Aorta (tissue), 5 donors: ENCODE measurements at places on chromosomes 16 and 17.
A peak's percentile ranks its signal among the peaks of the same experiment; 100 is the strongest.

DNA sequence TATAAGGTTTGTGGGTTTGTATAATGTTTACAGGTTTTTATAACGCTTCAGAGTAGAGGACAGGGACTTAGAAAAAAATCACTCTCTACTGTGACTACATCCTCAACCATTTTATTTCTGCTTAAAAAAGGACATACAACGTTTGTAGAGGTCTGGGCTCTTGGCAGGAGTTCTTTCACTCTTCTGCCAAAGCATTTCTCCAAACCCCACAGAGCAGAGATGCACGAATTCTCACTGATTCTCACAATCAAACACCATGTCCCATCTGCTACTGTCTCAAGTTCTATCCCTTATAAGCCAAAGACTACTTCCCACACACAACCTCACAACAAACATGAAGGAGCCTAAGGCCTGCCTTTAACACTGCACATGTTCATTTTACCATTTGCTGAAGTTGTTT lies 7.0 kb upstream of the ANKFY1 start:
- no peak overlapping the region for H3K27ac ChIP-seq
- H3K4me3 ChIP-seq: no peak overlapping the region
- H3K4me1 ChIP-seq: peaks cover 5% of the 10 kb centered on the region
- no peak for DNase-seq
- no peaks in the 10 kb centered on the region for H3K27me3 ChIP-seq
- H3K36me3 ChIP-seq: no peaks in the 10 kb centered on the region

DNA sequence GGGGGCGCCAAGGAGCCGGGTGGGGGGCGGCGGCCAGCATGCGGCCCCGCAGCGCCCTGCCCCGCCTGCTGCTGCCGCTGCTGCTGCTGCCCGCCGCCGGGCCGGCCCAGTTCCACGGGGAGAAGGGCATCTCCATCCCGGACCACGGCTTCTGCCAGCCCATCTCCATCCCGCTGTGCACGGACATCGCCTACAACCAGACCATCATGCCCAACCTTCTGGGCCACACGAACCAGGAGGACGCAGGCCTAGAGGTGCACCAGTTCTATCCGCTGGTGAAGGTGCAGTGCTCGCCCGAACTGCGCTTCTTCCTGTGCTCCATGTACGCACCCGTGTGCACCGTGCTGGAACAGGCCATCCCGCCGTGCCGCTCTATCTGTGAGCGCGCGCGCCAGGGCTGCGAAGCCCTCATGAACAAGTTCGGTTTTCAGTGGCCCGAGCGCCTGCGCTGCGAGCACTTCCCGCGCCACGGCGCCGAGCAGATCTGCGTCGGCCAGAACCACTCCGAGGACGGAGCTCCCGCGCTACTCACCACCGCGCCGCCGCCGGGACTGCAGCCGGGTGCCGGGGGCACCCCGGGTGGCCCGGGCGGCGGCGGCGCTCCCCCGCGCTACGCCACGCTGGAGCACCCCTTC lies 484 bp downstream of the FZD2 start:
- H3K27me3 ChIP-seq: no peaks in the 10 kb centered on the region
- H3K36me3 ChIP-seq: no peaks in the 10 kb centered on the region
- no peak overlapping the region for H3K27ac ChIP-seq
- DNase-seq: peak; percentile 86
- H3K4me1 ChIP-seq: no peaks in the 10 kb centered on the region

GRCh38 chr16:31438414-31438813 lies 4.2 kb downstream of the ZNF843 start:
- H3K4me3 ChIP-seq: no peak overlapping the region
- no peak for DNase-seq
- no peaks in the 10 kb centered on the region for H3K36me3 ChIP-seq
- no peaks in the 10 kb centered on the region for H3K27me3 ChIP-seq

DNA sequence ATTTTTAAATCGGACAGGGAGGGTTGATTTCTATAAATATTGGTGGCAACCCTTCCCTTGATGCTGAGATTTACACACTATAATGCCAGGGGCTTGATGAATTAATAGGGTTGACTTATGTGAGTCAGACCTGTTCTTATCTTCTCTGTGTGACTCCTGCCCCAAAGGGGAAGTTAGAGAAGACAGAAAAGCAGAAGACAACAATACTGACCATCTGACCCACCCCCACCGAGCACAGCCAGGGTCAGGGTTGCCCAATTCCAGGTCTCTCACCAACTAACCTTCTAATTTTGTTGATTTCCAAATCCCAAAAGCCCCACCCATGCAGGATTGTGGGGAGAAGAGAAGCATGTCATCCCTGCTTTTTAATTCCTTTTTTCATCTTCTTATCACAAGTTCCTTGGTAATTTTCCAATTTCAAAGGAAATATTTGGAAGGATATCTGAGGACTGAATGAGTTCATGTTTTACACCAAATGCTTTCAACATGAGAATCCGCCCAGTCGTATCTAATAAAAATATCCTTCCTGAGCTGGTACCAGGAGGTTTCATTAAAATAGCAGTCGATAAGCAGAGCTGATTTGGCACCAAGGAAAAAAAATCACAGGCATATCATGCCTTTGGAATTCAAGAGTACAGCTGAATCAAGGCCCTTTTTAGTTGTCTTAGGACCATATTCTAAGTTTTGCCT lies 603.4 kb upstream of the CDH11 start:
- H3K27me3 ChIP-seq: peaks cover 1% of the 10 kb centered on the region
- H3K4me1 ChIP-seq: no peaks in the 10 kb centered on the region

DNA sequence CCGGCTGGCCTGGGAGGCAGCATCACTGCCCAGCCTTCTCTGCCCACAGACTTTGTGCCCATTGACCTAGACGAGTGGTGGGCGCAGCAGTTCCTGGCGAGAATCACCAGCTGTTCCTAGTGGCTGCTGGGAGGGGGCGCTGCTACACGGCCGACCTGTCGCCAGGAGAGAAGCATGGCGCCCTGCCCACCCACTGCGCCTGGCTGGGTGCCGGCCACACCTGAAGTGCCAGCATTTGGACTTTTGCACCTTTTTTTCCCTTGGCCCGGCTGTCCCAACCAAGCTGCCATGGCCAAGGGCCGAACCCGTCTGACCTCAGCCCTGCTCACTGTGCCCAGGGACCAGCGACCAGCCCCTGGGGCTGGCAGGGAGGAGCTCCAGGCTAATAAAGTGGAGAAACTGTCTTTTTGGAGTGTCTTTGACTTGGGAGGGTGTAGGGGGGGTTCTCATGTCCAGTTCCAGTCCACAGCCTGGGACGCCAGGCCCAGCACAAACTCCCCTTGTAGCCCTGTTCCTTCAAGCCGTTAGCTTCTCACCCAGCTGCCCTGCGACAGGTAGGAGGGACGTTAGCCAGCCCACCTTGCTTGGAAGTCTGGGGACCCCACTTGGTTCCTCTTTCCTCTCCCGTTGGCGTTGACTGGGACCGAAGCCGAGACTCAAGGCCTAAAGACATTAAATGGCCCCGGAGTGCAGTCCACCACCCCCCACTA lies 939 bp upstream of the WDR90 start:
- H3K36me3 ChIP-seq: no peaks in the 10 kb centered on the region
- H3K27ac ChIP-seq: no peak overlapping the region
- H3K4me3 ChIP-seq: peak overlapping the region; percentile 68
- H3K4me1 ChIP-seq: no peaks in the 10 kb centered on the region
- no peak for DNase-seq
- no peaks in the 10 kb centered on the region for H3K27me3 ChIP-seq

DNA sequence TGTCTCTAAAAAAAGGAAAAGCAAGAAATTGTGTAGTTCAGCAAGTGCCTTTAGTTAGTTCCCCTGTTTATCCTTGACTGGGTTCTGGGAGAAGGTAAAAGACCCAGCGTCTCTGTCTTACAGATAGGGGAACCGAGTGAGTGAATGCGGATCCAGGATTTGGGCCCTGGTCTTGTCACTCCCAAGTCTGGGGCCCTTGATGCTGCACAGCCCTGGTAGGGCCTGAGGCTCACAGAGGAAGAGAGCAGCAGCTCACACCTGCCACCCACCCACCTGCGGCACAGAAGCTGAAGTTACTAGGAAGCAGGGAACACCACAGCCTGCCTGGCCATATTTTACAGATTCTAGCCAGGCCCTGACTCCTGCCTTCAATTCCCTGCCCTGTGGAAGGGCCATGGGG lies 22.2 kb downstream of the LASP1 start:
- H3K4me3 ChIP-seq: no peak overlapping the region
- H3K4me1 ChIP-seq: peaks cover 3% of the 10 kb centered on the region
- H3K36me3 ChIP-seq: no peaks in the 10 kb centered on the region
- H3K27ac ChIP-seq: no peak overlapping the region
- no peak for DNase-seq
- no peaks in the 10 kb centered on the region for H3K27me3 ChIP-seq

DNA sequence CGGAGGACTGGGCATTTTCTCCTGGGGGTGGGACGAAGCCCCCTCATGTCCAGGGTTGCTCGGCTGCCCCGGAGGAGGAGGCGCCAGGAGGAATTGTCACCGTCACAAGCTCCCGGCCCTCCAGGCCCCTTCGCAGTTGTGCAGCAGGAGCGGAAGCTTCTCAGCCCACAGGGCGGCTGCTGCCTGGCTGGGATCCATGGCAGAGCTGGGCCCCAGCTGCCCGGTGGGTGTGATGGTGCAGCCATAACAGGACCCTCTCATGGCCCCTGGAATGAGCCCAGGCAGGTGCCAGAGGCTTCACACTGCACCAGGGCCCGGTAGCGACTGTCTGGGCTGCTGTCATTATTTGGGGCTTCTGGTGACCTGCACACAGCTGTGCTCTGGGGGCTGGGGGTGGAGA lies 54.9 kb upstream of the GNG13 start:
- H3K27me3 ChIP-seq: no peaks in the 10 kb centered on the region
- no peak overlapping the region for H3K27ac ChIP-seq
- H3K4me3 ChIP-seq: no peak overlapping the region
- no peaks in the 10 kb centered on the region for H3K4me1 ChIP-seq
- no peak for DNase-seq

GRCh38 chr17:3722716-3723115 lies 987 bp upstream of the HASPIN start:
- H3K27ac ChIP-seq: no peak overlapping the region
- no peaks in the 10 kb centered on the region for H3K4me1 ChIP-seq
- no peak for DNase-seq
- peak overlapping the region; percentile 45 for H3K4me3 ChIP-seq

DNA sequence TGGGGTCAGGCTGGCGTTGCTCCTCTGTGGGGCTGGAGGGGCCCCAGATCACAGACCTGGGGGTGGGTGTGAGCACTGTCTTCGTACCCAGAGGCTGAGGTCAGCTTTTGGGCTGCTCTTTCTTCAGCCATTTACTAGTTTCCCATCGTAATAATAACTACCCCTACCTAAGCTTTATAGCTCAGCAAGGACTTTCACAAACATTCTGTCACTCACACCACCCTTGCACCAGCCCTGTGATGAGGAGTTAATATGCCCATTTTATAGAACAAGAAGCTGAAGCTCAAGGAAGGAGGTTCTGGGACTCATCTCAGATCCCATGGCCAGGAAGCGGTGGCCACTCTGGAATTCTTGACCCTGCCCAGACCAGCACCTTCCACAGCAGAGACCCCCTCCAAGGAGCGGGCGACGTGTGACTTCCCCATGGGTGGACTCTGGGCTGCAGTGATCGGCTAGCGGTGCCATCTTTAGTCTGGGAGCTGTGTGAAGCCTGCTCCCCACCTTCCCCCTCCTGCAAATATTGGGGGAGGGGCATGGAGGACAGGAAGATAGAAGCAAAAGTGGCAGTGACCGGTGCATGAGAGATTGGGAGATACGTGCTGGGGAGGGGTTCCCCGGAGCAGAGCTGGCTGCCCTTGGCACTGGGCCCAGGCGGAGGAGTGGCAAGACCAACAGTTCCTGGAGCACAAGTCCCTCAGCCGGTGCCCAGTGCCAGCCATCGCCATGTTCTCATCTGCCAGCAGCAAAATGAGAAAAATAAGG lies 81.8 kb upstream of the TOB1 start:
- H3K4me3 ChIP-seq: no peak overlapping the region
- H3K36me3 ChIP-seq: no peaks in the 10 kb centered on the region
- H3K27ac ChIP-seq: no peak overlapping the region

DNA sequence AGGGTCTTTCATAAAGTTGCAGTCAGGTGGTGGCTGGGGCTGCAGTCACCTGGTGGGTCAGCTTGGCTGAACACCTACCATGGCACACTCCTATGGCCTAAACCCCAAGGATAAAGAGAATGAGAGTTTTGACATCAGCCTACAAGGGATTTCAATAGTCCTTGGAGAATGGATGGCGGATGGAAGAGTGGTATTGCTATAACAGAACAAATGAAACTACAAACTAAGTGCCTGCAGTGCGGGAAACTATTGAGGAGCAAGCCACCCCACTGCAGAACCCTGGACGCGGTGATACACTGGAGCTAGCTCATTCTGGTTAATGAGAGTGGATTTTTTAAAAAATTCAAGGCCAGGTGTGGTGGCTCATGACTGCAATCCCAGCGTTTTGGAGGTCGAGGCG lies 3.0 kb upstream of the PRPSAP2 start:
- H3K27me3 ChIP-seq: no peaks in the 10 kb centered on the region
- H3K4me3 ChIP-seq: no peak overlapping the region
- no peak overlapping the region for H3K27ac ChIP-seq
- H3K36me3 ChIP-seq: no peaks in the 10 kb centered on the region
- DNase-seq: no peak

- H3K27me3 ChIP-seq: no peaks in the 10 kb centered on the region
- H3K4me3 ChIP-seq: no peak overlapping the region
- H3K4me1 ChIP-seq: no peaks in the 10 kb centered on the region
- H3K36me3 ChIP-seq: no peaks in the 10 kb centered on the region
Measured at GRCh38 chr16:3246002-3246401, 10.4 kb downstream of the MEFV start.

DNA sequence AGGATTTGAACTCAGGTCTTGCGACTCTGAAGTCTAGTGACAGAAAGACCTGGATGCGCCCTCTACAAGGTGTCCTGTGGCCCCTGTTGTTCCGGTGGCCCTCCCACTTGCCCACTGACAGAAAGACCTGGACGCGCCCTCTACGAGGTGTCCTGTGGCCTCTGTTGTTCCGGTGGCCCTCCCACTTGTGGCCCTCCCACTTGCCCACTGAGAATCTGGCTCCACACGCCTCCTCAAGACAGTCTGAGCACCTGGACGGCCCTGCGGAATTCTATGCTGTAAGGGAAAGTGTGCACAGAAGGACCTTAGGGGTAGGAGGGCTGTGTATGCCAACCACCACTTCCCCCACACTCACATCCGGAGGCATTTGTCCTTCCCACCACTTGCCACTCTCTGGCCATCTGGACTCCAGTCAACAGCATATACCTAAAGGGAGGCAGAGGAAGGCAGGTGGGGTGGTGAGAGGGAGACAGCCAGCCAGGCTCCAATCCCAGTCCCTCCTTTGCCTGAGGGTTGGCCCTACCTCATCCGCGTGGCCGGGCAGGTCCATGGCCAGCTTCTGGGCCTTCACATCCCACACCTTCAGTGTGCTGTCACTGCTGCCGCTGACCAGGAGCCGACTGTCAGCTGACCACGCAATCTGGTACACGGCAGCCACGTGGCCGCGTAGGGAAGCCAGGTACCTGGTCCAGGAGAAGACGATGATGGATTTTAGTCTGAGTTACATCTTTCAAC lies 9.1 kb downstream of the NLE1 start:
- peaks cover 18% of the 10 kb centered on the region for H3K36me3 ChIP-seq
- no peaks in the 10 kb centered on the region for H3K27me3 ChIP-seq
